ENCODE measurements at places on chromosomes 16 and 17.

DNA sequence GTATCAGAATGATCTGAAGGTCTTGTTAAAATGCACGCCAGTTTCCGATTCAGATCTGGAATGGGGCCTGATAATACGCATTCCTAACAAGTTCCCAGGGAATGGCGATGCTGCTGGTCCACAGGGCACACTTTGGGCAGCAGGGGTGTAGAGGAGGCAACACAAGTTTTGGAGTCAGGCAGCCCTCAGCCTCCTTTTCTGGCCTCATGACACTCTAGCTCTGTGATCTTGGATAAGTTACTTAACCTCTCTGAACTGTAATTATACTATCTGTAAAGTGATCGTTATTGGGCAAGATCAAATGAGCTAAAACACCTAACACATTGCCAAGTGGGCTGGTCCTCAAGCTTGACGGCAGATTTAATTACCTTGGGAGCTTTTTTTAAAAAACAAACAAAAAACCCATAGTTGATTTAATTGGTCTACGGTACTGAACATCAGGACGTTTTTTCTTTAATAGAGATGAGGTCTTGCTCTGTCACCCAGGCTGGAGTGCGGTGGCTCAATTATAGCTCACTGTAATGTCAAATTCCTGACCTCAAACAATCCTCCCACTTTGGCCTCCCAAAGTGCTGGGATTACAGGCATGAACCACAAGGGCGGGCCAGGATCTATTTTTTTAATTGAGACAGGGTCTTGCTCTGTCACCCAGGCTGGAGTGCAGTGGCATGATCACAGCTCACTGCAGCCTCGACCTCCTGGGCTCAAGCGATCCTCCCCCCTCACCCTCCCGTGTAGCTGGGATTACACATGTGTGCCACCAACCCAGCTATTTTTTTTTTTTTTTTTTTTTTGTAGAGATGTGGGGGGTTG, 10.0 kb upstream of the MRPS23 start:
- DNase-seq, result no peak

DNA sequence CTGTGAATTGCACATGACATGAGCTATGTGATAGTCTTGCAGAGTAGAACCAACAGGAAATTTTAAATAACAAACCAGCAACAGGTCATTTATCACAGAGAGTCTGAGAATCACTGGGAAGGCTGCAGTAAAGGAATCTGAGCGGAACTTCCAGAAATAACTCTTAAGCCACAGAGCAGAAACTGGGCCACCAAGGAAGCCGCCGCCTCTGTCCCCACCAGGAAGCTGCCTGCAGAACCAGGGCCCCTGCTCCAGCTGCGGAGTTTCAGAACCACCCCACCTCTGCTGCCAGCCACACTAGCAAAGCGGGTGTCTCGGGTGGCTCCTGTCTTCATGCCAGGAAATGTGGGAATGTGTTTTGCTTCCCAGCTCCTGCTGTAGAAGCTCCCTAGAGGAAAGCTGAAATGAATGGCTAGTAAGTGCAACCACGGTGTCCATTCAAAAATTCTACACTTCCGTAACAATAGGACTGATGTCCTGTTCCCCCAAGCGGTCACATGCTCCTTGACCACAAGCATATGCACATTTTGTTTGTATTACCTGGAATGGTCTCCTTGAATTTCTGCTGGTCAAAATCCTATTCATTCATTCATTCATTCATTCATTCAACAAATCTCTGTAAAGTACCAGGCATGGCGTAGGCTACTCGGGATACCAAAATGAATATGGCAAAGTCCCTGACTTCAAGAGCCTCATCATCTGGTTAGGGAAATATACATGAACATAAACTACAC, 7.7 kb upstream of the ITPRIPL2 start:
- DNase-seq, result no peak

- DNase-seq, result no peak
Observed at GRCh38 chr17:75468291-75468754, 11.9 kb downstream of the TMEM94 start.

DNA sequence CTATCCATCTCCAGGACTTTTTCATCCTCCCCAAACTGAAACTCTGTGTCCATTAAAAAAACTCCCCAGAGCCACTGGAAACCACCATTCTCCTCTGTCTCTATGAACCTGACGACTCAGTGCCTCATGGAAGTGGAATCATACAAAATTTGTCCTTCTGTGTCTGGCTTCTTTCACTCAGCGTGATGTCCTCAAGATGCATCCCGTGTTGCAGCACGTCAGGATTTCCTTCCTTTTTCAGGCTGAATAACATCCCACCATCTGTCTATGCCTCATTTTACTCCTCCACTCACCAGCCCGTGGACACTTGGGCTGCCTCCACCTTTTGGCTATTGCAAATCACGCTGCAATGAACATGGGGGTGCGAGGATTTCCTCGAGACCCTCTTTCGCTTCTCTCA, 12.6 kb upstream of the ALDH3A1 start:
- DNase-seq, result no peak

GRCh38 chr16:89200850-89201411, 594 bp upstream of the SLC22A31 start:
- no peak for DNase-seq

GRCh38 chr16:19994466-19995170, 79.1 kb downstream of the GPR139 start:
- no peak for DNase-seq

- DNase-seq, result no peak
Observed at GRCh38 chr16:24349320-24349719, 93.2 kb downstream of the CACNG3 start.

DNA sequence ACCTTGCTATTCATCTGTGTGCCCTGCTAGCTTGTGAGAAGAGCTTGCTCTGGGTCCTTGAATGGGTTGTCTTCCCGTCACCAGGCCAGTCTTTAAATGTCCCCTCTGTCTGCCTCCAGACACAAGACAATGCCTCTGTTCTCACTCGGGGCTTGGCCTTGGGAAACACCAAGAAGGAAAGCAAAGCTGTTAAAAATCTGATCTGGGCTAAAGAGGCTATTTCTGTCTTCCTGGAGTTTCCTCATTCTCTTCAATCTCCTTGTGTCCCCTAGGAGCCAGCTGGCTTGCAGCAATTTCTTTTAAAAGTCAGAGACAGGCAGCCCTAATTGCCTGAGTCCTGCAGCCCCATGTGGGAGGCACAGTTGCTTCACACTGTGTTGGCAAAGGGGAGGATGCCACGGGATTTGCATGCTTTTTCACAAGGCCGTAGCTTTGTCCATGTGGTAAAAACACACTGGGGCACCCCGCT, 2.5 kb downstream of the DNAI2 start:
- DNase-seq, result no peak

DNA sequence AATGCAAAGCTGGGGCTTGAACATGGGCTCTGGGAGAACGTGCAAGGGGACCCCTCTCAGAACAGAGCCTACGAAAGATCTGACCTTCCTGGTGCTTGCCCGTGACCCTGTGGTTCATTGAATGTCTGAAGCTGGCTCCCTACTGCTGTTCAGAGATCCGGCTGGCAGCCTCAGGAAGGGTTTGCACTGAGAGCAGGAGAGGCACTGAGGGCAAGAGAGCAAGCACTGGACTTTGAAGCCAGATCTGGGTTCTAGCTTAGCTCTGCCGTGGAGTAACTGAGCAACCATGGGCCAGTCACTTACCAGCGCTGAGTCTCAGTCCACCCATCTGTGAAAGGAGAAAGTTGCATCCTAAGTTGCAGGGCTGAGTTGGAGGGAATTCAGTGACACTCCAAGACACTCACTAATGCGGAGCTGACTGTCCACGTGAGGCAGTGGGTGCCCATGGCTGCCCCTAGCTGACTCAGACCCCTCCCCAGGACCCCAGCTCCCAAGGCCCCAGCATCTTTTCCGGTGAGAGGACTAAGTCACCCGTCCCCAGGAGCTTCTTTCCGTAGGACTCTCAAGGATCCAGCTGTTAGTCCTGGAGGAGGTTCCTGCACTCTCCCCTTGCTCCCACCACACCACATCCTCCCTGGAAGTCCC, 41.3 kb downstream of the BEAN1 start:
- DNase-seq, result no peak

- DNase-seq, result no peak
Observed at GRCh38 chr16:57185446-57185944, 344 bp downstream of the PSME3IP1 start.

- no peak for DNase-seq
Observed at GRCh38 chr16:24051125-24051524, 205.0 kb upstream of the CACNG3 start.

DNA sequence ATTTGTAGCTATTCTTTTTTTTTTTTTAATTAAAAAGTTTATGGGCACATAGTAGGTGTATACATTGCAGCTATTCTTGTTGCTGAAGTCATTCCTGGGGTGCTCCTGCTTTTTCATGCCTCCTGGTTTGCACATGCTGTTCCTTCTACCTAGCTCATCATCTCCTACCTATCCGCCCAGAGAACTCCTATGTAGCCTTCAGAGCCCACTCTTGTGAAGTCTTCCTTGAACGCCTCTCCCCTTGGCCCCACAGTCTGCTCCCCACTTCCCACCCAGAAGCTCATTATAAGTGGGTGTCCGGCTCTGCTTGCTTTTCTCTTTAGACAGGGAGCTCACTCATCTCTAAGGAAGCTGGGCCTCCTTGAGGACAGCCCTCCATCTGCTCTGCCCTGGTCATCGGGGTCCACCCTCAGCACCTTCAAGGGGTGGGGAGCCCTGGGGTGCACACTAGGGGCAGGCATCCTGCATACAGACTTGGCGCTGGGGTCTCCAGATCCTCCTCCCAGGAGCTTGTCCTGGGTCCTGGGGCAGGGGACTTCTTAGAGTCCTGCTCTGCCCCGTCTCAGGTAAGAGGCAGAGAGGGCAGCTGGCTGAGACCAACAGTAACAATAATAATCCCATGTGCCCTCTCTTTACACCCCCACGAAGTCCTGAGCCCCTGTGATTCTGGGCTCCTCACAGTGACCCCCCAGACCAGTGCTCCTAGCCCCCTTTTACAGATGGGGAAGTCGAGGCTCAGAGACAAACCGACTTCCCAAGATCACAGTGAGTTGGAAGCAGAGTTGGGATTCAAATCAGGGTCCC, 3.5 kb upstream of the B9D1 start:
- no peak for DNase-seq

DNA sequence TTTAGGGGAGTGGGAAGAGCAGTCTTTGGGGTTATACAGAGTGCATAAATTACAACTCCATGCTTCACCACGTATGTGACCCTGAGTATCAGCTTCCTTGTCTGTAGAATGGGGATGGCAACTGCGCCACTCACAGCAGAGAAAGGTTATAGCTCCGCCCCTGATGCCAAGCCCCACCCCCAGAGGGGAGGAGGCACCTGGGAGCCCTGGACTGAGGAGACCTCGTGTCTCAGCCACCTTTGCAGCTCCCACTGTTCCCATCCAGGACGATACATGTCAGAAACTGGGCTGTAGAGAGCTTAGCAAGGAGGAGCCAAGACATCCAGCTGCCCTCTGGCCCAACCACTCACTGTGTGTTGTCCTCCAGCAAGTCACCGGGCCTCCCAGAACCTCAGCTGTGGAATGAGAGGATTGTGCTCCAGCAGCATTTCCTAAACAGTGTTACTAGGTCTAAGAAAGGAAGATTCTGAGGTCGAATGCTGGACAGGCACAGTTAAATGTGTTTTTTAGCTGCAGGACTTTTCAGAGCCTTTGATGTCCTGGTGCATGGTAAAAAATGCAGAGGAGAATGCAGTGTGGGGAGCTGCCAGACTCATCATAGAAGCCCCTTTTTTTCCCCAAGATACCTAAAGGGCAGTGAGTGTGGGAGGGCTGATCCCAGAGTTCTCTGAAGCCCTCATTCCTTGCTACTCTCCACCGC, 49.4 kb downstream of the BEAN1 start:
- no peak for DNase-seq

GRCh38 chr17:74744714-74745547, 3.5 kb upstream of the NHERF1 start:
- DNase-seq, result no peak

- DNase-seq, result no peak
Observed at GRCh38 chr17:6473128-6473767, 29.0 kb downstream of the PIMREG start.

All from SK-N-MC (cell line).